T-helper 22 cell (primary cell): ENCODE measurements at places on chromosomes 2 and 18.

GRCh38 chr2:28422908-28423741 is 30.5 kb downstream of the FOSL2 start:
- DNase-seq = no peak

- no peak for DNase-seq
Measured at GRCh38 chr2:8086357-8086756, 595.5 kb upstream of the ID2 start.

GRCh38 chr2:233796254-233796653 is 18.1 kb downstream of the MROH2A start:
- DNase-seq = no peak

DNA sequence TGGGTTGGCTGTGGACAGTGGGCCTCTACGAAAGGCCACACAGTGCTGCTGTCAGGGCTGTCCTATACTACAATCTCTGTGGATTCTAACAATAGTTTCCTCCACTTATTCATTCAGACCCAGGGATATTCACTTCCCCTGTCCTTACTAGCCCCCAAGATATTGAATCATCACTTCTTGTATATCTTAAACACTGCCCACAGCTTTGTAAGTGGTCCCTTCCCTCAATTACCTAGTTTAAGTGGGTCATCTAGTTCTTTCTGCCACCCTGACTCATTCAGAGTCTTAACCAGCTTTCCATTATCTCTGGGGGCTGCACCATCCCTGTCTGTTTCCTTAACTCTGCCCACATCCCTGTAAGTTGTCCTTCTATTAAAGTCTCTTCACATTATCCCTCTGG is 69.2 kb downstream of the CD28 start:
- no peak for DNase-seq

- no peak for DNase-seq
Measured at GRCh38 chr2:142234741-142235140, 103.9 kb upstream of the LRP1B start.

- no peak for DNase-seq
Measured at GRCh38 chr2:120403261-120403660, 57.3 kb downstream of the INHBB start.

DNA sequence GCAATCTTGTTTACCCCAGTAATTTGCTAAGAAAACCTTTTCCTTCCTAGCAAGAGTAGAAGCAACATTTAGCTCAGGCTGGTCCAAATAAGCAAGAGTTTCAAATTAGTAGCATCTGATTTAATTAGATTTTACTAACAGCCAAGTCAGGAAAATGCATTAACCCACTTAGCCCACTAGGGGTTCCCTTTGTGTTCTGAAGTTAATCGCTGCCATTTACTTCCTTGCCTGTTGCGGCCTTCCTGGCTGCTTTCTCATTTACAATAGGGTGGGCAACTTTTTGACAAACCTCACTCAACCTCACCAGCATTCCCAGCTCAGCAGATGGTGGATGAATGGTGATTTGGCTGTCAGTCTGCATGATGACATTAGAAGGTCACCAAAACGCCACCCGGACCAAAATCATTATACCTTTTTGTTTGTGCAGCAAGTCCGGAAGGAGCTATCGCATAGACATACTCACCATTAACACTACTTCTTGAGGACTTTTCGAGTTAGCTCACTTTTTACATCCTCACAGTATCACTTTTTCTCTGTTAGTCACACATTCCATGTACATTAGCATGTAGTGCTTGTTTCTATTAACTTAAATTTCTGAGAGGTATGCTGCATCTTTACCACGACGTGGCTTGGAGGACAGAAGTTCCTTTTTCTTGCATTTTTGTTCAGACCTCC is 101.5 kb upstream of the SETBP1 start:
- DNase-seq = no peak

DNA sequence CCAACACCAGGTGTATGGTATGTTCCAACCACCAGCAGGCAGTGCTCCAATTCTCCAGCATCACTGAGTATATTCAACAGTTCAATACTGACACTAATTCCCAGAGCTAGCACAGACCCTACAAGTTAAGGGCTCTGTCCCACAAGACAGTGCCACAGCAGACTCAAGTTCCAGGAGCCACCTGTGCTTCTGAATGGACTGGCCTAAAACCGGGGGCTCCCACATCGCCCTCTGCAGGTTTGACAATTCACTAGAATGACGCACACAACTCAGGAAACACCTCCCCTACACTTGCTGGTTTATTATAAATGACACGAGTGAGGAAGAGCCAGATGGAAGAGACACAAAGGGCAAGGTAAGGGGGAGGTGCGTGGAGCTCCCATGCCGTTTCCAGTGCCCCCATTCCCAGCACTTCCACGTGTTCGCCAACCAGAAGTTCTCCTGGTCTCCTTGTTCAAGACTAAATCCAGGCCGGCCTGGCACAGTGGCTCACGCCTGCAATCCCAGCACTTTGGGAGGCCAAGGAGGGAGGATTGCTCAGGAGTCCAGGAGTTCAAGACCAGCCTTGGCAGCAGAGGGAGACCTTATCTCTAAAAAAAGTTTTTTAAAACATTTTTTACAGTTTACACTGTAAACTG is 12.2 kb upstream of the ATP6V1B1 start:
- DNase-seq = no peak

DNA sequence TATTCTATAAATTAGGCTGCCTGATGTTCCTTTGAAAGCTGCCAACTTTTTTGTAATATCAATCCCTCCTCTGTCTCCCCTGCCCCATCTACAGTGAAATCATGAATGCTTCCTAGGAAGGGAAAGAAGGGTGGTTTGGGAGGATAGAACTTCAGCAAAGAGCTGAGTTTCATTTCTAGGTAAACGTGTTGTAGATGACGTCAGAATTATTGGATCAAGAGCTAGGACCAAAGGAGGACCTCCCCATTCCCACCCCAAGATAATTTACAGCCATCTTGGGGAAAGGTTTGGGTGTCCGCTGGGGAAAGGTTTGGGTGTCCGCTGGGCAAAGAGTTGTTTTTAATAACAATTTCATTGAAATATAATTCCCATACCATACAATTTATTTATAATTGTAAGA is 11.2 kb upstream of the ANKRD53 start:
- DNase-seq = no peak

DNA sequence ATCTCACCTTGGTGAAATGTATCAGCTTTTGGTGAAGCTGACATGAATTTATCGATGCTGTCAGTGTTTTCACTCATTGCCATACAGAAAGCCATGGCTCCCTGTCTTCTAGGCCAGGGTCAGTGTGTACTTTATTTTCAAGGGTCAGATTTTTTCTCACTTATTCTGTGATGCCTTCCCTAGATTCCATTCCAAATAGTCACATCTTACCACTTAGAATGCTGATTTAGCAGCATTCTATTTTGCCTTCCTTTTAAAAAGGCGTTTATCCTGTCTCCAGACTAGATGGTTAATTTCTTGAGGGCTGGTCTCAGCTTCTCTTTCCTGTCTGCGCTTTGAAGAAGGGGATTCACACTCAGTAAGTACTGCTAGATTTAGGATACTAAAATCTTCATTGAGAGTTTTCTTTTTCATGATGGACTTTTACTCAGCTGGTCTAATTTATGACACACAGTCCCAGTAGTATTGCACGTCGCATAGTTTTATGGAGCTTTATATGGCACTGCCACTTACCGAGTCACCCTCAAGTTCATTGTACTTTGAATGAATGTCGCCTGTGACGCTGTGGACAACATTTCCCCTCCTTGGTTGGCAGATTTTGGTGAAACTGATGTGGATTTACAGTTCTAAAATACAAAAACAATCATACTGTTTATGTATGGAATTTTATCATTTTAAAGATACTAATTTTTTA is 194.0 kb downstream of the ZNF407 start:
- no peak for DNase-seq

GRCh38 chr2:159616286-159616701 is at the start of gene BAZ2B:
TSS of gene BAZ2B (minus strand) at chr2:159616548. CDS start at chr2:159478719, 137,829 bp downstream.
- DNase-seq = no peak
